ENCODE measurements at places on chromosomes 6 and 20.

GRCh38 chr6:6191909-6192308 lies 128.6 kb downstream of the F13A1 start:
- DNase-seq = no peak

- DNase-seq = no peak
These were observed 85.4 kb downstream of the KLHL32 start for GRCh38 chr6:97009781-97010492.

- no peak for DNase-seq
These were observed 36.2 kb downstream of the RIOK1 start for GRCh38 chr6:7425808-7426190.

GRCh38 chr6:4105980-4106536 lies 27.1 kb upstream of the FAM217A start:
- no peak for DNase-seq

DNA sequence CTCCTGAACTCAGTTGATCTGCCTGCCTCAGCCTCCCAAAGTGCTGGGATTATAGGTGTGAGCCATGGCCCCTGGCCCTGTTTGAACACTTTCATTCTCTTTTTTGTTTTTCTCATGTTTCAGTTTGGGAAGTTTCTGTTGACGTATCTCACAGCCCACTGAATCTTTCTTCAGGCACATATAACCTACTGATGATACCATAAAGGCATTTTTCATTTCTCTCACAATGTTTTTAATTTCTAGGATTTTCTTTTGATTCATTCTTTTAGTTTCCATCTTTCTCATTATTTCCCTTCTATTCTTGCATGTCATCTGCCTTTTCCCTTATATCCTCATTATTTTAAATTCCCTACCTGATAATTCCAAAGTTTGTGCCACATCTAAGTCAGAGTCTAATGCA lies 58.5 kb upstream of the EZR start:
- no peak for DNase-seq

DNA sequence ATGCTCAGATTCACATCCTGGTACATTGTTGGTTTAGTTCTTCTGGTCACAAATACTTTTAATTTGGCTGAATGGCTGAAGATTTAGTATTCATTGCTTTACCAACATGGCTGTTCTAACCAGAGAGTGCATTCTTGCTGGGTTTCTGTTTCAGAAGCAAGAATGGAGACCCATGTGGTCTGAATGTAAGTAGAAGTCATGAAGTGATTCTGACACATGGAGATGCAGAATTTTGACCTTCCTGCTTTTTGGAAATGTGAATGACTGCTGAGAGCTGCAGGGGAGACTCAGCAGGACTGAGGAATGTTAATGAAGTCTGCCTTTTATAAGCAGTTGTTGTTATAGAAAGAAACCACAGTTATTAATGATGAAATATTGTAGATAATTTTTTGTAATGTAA lies 576.1 kb upstream of the MARCKS start:
- no peak for DNase-seq

DNA sequence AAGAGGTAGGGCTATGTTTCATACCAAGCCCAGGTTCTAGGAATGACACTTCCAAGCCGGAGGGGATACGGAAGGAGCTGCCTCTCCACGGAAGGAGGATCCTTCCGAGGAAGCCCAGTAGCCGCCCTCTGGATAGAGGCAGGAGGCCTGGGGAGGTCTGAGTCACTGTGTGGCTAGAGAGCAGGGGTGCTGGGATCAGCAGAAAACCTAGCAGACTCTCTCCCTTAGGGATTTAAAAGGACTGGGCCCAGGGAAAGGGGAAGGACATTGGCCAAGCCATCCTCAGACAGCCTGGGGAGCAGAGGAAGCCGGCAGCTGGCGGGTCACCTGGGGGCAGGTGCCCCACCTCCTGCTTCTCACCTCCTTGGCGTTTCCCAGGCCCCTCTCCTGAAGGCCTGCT lies 36.6 kb upstream of the NFATC2 start:
- no peak for DNase-seq

DNA sequence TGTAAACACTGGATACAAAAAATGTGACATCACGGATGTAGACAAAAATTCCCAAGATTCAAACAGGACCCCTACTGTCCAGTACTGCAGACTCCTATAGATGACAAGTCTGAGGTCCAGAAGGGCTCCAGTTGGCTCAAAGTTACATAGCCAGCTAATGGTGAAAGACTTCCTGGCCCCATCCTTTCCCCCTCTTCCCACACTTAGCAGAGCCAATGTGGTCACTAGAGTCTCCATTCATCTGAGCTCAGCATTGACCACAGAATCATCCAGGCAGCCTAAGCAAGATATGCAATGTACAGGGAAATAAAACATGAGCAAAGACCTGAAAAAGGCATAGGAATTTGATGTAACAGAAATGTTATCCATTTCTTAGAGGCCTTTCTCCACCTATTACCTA lies 180.5 kb downstream of the ADAT2 start:
- no peak for DNase-seq

DNA sequence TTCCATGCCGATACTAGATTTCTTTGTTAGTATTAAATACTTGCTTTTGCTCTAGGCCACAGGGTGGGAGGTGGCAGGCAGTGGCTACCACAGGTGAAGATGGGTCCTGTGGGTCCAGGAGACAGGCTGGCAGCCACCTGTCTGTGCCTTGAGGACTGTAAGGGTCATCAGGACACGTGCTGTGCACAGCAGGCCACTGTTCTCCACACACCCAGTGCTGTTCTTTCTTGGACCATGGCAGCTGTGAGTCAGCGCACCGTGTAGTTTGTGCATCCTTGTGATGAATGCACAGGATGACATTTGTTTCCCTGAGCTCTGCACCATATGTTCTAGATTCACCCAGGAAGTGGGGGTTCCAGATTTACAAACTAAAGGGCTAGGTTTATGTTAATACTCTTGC lies 317.0 kb downstream of the ZFAND3 start:
- no peak for DNase-seq

DNA sequence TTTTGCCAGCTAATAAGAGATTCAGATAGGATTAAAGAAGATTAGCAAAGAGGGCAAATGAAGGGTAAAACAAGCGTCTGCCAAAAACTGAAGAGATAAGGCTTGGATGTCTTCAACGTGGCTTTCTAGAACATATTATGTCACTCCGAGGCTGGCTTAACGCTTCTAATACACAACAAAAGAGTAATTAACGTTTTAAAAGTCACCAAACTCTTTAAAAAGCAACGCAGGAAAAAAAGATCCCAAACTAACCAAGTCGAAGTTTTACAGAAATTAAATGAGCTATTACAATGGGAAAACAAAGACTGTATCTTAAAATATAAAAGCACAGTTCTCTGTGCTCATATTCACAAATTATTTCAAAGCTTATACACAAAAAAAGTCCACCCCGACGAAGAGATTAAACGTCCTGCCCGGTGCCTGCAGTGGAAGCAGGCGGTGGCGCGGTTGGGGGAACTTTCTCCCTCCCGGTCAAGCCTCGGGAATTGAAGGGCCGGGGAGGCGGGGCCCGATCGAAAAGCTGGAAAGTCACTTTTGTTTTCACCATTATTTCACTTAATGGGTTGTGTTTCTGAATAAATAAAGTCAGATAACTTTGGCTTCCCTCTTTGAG lies 1.2 kb downstream of the MAK start:
- no peak for DNase-seq

Data from activated CD4-positive, CD25-positive, alpha-beta regulatory T cell (primary cell).